Left renal pelvis (tissue), 4 donors: ENCODE measurements at places on chromosomes 2 and 18. TPM values are rescaled to one million over a fixed set of nuclear protein-coding genes. Genes with fewer than 3 reads are reported as not detected.
A peak's percentile ranks its signal among the peaks of the same experiment; 100 is the strongest.

The POTEF gene
- 0.06 TPM for polyA plus RNA-seq

- DNase-seq: no peak
Observed at GRCh38 chr2:197033222-197033621, 106.7 kb upstream of the PGAP1 start.

- DNase-seq: no peak
Observed at GRCh38 chr2:229363185-229363814, 92.2 kb upstream of the PID1 start.

The TMEM198 gene
- 3.7 TPM for polyA plus RNA-seq

The PFN4 gene
- 2.7 TPM for polyA plus RNA-seq

- DNase-seq: no peak
Observed at GRCh38 chr18:23503963-23504344, 643 bp downstream of the RMC1 start.

DNA sequence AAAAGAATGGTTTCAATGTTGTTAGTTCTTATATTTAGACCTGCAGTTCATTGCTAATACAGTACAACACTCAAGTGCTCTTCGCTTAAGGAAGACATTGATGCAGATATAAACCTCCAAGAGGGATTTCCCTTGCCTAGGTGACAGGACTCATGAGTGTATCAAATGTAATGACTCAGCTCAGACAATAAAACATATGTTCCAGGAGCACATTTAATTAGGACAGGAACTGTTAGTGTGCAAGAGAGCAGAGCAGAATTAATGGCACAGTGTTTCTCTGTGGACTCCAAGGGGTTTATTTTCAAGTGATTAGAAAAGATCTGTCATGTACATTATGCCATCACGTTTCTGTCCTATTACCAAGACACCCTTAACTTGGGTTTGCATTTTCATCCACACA lies 375.0 kb downstream of the LRRTM4 start:
- no peak for DNase-seq

DNA sequence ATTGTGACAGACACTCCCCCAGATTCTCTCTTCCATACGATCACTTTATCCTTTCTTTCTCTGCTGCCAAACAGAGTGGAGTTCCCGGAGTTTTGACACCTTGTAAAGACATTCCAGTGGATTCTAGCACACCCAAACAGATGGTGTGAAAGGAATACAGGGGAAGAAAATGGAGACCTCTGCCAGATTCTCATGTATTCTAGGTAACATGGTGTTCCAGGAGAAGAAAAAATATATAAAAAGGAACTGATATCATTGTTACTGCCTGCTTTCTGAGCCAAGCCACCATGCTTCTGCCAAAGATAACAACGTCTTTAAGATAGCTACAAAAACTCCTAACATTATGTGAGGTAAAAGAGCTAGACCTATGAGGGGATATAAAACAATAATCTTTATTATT lies 136.5 kb downstream of the TXNL1 start:
- DNase-seq: no peak

DNA sequence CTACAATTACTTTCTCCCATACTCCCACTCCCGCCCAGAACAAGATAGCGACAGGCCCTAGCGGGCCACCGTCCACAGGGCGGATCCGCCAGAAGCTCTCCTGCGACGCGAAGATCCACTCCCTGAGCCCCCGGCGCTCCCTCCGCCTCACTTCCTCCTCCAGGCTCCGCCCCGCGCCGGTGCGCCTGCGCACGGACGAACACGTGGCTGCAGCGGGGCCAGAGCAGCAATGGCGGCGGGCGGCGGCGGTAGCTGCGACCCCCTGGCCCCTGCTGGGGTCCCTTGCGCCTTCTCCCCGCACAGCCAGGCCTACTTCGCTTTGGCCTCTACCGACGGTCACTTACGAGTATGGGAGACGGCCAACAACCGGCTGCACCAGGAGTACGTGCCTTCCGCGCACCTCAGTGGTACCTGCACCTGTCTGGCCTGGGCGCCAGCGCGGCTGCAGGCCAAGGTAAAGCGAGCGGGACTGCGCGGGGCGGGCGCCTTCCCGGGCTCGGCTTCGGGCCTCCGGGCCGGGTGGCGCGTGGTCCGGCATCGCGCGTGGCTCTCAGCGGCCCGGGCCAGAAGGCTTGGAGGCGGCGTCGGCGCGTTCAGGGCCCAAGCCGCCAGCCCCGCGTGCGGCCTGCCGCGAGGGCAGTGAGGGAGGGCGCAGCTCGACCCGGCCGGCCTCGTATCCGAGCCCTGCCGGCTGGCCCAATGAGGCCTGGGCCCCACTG lies at the start of gene WDR43:
TSS of gene WDR43 (plus strand) at position 198 of the 719 bp plus-strand sequence. CDS start at position 230, 32 bp downstream.
- DNase-seq: peak; percentile 92

The CHST9 gene
- polyA plus RNA-seq: 3.9 TPM

DNA sequence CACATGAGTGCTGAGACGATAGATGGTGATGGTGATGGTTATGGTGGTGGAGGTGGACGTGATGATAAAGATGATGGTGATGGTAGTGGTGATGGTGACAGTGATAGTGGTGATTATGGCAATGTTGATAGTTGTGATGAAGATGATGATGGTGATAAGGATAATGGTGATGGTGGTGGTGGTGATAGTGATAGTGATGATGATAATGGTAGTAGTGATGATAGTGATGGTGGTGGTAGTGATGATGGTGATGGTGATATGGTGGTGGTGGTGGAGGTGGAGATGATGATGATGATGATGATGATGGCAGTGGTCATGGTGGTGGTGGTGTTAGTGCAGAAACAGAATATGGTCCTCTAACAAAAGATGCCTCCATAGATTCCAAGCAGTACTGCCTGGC lies 10.3 kb downstream of the ANTXR1 start:
- no peak for DNase-seq

- DNase-seq: no peak
Observed at GRCh38 chr18:9712611-9713010, 4.5 kb downstream of the RAB31 start.

- no peak for DNase-seq
Observed at GRCh38 chr18:12886498-12887126, 2.6 kb upstream of the PTPN2 start.

DNA sequence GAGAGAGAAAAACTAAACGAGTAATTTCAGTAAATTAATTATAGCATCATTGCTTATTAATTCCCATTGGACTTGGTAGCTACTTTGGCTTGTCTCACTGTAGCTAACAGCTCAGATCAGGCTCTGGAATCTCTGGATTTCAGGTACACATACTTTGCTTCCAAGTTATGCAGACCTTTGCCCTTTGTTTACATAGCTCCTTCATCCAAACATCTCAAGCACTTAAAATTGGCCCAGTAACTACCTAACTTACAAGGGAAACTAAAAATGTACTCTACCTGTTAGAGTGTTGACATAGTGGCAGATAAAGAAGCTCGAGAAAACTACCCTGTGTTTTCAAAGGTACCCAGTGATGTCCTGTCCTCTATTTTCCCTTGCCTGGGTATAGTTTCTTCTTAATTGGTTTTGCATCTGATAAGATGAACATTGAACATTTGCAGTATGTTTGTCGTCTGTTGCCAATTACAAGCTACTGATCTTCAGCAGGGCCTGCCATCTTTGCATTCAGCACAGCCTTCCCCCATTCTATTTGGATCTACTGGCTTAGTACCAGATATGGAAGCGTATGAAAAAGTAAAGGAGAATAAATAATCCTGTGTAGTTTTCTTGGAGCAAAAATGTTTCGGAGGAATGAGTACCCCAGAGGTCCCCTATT lies 601.5 kb upstream of the FANCL start:
- no peak for DNase-seq

DNA sequence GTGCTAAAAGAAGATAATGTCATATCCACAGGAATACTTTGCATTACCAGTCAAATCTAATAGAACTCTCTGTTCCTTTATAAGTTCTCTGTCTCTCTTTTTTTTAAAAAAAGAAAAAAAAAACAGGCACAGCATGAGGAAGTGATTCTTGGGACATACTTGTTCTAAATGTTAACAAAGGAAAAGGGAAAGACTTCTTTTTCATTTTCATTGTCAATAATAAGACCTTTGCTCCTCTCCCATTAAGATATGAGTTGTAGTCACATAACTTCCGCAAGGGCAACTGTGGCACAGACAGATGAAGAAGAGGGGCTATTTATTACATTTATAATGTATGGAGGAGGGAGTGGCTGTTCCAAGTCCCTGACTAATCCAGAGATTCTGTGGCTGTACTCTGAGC lies 4.7 kb downstream of the CD302 start:
- DNase-seq: no peak

The KYNU gene
- polyA plus RNA-seq: 6.9 TPM

The ITGAV gene
- 69.1 TPM for polyA plus RNA-seq

DNA sequence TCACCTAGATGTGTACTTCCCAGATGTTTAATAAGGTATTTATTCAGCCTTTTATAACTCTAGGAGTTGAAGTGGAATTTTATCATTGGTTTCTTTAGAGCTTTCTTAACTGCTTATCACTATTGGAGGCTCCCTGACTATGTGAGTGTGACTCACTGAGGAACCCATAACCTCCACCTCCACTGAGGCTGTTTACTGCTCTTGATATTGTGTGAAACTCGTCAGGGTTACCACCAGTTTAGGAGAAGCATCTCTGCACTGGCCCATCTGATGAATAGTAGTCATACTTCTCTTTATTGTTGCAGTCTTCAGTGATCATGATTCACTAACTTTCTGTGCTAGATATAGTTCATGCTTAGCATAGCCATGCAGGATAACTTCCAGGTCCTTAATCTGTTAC lies 79.6 kb upstream of the UBXN4 start:
- DNase-seq: no peak

DNA sequence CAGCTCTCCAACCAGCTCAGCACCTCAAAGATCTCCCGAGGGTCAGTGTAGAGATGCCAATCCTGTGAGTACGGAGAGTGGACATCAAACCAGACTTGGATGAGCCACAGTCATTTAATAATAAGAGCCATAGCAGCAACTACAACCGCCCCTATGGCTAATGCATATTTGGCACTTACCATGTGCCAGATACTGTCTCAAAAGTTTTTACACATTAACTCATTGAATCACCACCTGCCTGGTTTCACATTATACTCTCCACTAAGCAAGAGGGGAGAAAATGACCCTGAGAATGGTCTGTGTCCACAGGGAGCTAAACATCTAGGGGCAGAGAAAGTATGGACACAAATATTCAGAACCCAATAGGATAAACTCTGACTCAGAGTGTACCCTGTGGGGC lies 2.6 kb downstream of the CNPPD1 start:
- DNase-seq: no peak

- no peak for DNase-seq
Observed at GRCh38 chr2:28137221-28137620, 246.7 kb downstream of the BABAM2 start.

DNA sequence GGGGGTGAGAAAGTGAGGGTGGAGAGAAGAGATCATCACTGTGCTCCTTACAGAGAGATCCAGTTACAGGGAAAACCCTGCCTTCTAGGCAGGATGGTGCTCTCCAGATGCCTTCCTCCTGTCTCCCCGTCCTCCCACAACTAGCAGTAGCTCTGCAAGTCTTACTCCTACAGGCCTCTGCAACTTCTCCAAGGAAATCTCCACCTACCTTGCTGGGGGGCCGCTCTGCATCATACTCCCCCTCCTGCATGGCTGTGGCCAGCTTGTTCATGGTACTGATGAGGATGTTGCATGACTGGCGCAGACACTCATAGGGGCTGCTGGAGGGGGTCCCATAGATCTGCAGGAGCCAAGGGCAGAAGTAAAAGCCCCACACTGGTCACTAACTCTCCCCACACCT lies 14.1 kb downstream of the DCTN1 start:
- DNase-seq: no peak

The NEU2 gene
- not detected for polyA plus RNA-seq

- no peak for DNase-seq
Observed at GRCh38 chr2:144924827-144925226, 404.9 kb upstream of the ZEB2 start.

The MEP1B gene
- 0.17 TPM for polyA plus RNA-seq

DNA sequence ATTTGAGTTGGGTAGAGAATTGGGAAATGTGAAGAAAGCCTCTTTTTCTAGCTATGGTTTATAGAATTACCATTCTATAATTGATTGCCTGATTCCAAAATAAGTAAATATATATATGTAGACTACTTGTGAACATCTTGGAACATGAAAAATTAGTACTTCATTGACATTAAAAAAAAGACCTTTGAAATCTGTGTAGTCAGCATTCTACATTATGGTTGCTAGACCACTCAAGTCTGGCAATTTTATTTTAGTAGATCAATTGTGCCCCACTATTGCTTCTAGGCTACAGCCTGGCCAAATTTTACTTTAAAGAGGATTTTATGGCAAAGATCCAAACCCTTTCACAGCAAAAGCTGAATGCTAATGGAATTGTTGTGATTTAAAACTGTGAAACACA lies 279.8 kb downstream of the IKZF2 start:
- no peak for DNase-seq

- DNase-seq: no peak
Observed at GRCh38 chr2:149027590-149028250, 10.8 kb upstream of the LYPD6B start.

The GKN2 gene
- not detected for polyA plus RNA-seq

The CASP8 gene
- 17.6 TPM for polyA plus RNA-seq

The SPHKAP gene
- polyA plus RNA-seq: 1.9 TPM

DNA sequence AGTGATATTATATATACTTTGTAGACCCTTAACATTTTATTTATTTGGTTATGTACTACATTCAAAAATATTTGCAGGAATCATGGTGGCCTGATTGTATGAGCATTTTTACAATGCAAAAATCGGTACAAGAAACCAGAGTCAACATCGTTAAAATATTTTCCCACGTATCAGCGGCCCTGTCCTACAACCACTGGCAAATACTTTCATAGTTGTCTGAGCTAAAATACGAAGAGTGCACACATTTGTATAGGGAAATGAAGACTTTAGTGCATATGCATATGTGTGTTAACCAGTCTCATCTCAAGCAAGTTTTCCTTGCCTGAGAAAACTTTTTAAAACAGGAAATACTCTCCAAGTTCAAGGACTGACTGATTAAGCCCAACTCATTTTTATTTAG lies 35.9 kb downstream of the CCDC102B start:
- no peak for DNase-seq

DNA sequence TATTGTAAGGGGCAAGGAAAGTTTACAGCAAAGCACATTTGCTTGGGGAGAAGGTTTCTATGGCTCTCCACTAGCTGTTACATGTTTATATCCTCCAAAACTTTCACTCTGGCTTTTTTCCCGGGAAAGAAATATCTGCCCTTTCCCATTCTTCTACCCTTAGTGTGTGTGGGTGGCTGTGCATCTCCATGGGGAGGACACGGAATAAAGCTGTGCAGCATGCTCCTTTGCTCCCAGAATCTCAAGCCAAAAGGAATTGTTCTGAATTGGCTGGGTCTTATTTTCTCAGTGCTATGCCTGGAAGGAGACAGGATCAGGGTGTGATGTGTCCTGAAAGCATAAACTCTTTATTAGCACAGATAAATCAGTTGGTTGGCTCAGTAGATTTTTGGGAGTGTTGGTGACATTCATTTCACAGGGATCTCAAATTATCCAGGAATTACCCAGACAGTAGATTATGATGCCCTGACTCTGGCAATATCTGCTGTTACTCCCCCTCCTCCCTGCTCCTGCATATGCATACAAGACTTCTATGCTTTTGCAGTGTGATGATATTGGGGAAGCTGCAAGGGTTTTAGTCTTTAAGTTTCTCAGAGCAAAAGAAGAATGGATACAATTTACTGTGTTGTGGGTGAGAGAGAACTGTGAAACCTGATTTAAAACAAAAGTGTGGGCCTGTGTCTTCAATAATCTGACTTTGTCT lies 63.1 kb downstream of the PARD3B start:
- DNase-seq: peak; percentile 18

- DNase-seq: no peak
Observed at GRCh38 chr2:69269330-69269729, 117.7 kb downstream of the GFPT1 start.

The RAMP1 gene
- 7.1 TPM for polyA plus RNA-seq

- DNase-seq: no peak
Observed at GRCh38 chr18:59423259-59423658, 64.2 kb upstream of the LMAN1 start.

GRCh38 chr2:65856928-65857327 lies 424.5 kb upstream of the SPRED2 start:
- no peak for DNase-seq
